Hippocampal formation (tissue), 2 donors: ENCODE measurements at places on chromosomes 4 and X.

- no peak for DNase-seq
Observed at GRCh38 chr4:102554482-102554881, 53.3 kb downstream of the NFKB1 start.

- DNase-seq, result no peak
Observed at GRCh38 chr4:189084671-189085070, 856.0 kb upstream of the FRG1 start.

- no peak for DNase-seq
Observed at GRCh38 chr4:139242511-139243051, 37.4 kb downstream of the MGARP start.

DNA sequence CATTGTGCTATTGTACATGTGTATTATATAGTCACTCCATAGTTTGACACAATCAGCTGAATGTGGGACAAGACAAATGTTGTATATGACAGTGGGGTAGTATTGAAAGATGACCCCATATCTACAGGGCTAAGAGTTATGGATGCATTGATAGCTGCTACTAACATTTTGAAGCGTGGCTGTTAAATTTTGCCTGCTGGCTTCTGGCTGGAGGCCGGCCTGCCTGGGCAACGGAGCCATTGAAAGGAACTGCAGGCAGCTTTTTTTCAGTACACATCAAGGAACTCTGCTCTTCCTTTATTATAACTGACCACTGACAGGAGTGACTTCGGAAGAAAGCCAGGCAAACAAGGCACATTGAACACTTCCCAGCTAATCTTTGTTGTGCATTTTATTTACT lies 76.1 kb upstream of the TMEM33 start:
- no peak for DNase-seq

GRCh38 chr4:180682776-180683175 lies 1560.4 kb upstream of the TENM3 start:
- no peak for DNase-seq

GRCh38 chr4:76067652-76068286 lies 6.7 kb upstream of the ART3 start:
- DNase-seq, result peak; percentile 69

DNA sequence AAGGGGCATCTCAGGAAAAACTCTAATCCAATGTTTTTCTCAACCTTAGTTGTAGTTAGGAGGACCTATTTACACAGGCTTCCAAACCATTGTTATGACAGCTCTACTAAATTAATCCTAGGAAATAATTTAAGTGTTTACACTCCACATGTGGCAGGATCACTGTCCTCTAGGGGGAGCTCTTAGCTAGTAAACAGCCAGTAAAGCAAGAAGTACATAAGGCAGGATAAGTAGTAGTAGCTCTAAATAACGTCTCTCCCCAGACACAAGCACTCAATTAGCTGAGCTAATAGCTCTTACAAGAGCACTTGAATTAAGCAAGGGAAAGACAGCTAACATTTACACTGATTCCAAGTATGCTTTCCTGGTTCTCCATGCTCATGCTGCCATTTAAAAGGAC lies 37.3 kb downstream of the NUDT11 start:
- DNase-seq, result no peak

DNA sequence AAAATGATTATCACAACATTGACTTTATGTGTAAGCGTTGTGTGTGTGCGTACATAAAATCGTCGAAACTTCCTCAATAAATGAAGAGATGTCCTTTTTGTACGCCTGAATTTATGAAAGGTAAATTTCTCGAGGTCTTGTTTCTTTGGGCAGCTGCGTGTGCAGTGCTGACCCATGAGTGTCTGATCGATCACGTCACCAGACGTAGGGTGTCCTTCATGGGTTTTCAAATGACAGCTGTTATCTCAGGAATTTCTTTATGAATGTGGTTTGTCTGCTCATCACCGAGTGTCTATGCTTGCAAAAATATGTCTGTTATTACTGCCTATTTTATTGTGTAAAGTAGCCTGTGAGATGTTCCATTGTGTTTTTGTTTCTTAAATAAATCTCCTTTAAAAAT lies 67.7 kb upstream of the GPR78 start:
- DNase-seq, result no peak

GRCh38 chr4:149711593-149712365 lies 103.9 kb downstream of the IQCM start:
- DNase-seq, result no peak

- DNase-seq, result no peak
Observed at GRCh38 chr4:3184725-3185124, 64.2 kb upstream of the MSANTD1 start.

GRCh38 chr4:2042204-2042946 lies 16.8 kb upstream of the NAT8L start:
- no peak for DNase-seq

DNA sequence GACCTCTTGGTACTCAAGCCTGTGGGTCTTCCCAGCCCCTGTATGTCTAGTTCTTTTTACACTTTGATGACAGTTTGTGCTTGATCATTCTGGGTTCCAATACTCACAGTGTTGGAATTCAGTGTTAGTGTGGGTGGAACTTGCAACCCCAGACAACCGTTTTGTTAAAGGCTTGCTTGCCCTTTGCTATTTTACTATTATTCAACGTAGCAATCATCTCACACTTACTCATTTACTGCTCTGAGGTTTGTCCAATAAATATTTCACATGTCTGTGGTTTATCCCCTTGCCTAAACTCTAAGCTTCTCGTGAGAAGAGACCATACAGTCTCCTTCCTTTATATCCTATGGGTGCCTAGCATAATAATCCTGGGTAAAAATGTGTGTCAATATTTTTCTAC lies 15.3 kb downstream of the CCNG2 start:
- DNase-seq, result no peak

GRCh38 chr4:129839687-129840086 lies 743.7 kb downstream of the C4orf33 start:
- no peak for DNase-seq

GRCh38 chr4:159368320-159368719 lies 265.4 kb downstream of the RAPGEF2 start:
- DNase-seq, result no peak

GRCh38 chr4:87543835-87544461 lies 14.8 kb upstream of the SPARCL1 start:
- DNase-seq, result no peak

DNA sequence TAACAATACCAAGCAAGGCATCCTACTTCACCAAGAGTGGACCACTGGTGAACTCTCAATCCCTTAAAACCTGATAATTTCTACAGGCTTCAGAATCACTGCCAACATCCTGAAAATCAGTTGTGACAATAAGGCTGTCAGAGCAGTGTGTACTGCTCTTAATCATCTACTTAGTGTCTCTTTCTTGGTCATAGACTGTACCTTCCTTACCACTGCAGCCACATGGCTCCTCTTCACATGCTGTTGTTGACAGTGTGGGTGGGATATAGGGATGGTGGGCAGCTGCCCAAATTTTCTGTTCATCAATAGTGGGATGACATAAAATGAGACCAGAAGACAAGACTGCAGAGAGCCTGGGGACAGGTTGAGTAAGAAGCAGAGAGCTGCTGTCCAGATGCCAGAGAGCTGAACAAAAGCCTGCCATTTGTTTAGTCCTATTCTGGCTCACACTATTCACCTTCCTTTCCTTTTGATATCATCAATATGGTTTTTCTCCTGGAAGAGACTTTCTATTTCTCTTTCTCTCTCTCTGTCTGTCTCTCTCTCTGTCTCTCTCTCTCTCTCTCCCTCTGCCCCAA lies 178.9 kb downstream of the MGST2 start:
- no peak for DNase-seq

DNA sequence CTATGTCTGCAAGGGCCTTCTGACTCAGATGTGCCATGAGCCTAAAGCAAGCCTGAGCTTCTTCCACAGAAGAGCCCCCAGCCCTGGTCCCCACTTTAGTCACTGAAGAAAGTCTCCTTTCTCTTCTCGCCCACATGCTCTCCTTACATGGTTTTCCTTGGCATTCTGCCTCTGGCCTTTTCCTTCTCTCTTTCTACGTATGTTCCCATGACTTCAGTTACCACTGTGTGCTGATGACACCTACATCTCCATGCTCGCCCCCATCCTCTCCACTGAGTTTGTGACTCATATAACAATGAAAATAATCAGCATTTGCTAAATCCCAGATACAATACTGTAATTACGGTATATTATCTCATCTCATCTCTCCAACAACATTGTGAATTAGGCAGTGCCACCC lies 149.3 kb downstream of the AMMECR1 start:
- DNase-seq, result no peak

GRCh38 chr4:163709601-163710000 lies 215.1 kb downstream of the TMA16 start:
- no peak for DNase-seq

GRCh38 chr4:88333741-88334405 lies 44.8 kb upstream of the HERC6 start:
- no peak for DNase-seq

GRCh38 chr4:56535915-56536314 lies 30.3 kb downstream of the ARL9 start:
- no peak for DNase-seq

DNA sequence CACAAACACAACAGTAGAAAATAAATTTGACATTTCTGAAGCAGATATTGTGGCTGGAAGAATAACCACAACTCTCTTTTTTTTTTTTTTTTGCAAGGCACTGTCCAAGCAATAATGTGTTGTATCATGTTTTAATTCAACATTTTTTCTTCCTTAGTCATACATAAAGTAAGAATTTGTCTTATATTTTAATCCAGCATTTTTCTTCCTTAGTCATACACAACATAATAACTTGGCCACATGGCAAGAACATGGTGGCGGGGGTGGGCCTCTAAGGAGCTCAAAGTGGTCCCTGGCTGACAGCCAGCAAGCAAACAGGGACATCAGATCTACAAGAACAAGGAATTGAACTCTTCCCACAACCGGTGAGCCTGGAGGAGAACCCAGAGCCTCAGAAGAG lies 20.2 kb downstream of the FBXW7 start:
- no peak for DNase-seq

GRCh38 chr4:167177925-167178324 lies 56.4 kb downstream of the SPOCK3 start:
- DNase-seq, result no peak

- DNase-seq, result no peak
Observed at GRCh38 chr4:113173126-113173792, 123.8 kb downstream of the ANK2 start.

DNA sequence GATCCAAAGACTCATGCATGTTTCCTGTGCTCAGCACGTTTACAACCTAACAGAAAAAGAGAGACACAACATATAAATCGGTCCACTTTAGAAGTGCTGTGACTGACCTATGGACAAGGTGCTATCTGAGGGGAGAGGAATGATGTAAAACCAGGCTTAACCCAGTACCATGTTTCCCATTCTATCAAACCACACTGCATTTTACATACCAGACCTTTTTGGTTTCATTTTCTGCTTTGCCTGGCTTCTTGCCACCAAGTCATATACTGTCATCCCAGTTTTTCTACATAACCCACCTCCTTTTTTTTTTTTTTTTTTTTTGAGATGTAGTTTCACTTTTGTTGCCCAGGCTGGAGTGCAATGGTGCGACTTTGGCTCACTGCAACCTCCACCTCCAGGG lies 82.2 kb downstream of the KLF8 start:
- DNase-seq, result no peak

- DNase-seq, result no peak
Observed at GRCh38 chrX:42102586-42103282, 179.4 kb upstream of the CASK start.

DNA sequence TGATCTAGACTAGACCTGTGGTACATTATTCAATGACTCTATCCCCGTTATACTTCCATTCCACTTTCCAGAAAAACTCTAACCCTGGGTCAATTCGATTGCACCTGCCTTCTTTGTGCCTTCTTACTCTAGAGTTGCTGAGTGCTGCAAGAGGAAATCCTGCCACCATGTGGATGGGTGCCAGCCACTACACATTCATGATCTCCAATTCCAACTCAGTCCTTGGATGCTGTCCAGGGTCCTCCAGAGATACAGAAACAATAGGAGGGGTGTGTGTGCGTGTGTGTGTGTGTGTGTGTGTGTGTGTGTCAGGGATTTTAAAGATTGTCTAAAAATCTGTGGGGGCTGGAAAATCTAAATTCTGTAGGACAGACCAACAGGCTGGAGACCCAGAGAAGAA lies 42.9 kb upstream of the INTS6L start:
- peak; percentile 34 for DNase-seq

DNA sequence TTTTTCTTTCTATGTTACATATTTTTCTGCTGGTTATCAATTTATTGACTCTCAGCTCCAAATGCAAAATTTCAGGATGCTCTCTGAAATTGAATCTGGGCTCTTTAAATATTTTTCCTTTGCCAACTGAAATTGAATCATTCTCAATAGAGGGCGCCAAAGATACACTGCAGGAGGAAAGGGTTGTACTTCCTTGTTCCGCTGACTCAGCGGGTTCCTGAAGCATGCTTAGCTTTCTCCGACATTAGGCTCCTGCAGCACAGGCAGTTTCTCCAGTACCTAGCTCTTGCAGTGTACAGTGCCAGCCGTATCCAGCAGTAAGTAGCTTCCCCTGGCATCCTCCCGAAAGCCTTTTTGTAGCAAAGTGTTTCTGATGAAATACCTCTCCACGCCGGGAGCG lies 28.8 kb upstream of the CFAP47 start:
- DNase-seq, result no peak

DNA sequence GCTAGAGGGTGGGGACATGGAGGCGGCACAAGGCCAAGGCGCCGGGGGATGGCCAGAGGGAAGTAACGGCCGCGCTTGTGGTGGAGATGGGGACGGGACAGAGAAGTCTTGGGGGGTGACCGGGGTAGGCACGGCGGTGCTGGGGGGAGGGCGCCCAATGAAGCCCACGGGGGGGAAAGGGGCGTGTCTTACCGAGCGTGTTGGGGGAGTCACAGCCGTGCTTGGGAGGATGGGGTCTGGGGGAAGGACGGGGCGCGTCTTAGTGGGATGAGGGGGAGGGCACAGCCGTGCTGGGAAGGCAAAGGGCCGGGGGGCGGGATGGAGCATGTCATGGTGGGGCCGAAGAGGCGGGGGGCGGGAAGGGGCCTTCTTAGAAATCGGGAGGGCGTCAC lies 952 bp downstream of the ARSD start:
- DNase-seq, result peak; percentile 47

DNA sequence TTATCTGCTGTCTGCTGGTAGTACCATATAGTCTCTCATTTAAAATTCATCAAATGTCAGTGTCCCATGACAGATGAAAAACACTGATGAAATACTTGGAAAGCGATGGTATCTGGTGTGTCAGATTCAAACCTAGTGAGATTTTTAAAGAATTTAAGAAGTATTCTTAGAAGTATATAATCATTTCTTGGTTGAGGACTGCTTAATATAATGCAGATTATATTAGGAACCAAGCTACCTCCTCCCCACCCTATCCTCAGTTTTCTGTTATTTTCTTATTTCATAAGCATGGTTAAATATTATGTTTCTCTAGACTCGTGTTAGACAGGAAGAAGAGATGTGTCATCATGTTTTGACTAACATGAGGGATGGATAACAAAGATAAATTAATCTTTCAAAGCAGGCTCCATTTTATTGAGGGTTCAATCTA lies 118.5 kb downstream of the GLUD2 start:
- DNase-seq, result no peak
